OCI-M1 (cell line): ENCODE measurements at places on chromosomes 6 and 20.

DNA sequence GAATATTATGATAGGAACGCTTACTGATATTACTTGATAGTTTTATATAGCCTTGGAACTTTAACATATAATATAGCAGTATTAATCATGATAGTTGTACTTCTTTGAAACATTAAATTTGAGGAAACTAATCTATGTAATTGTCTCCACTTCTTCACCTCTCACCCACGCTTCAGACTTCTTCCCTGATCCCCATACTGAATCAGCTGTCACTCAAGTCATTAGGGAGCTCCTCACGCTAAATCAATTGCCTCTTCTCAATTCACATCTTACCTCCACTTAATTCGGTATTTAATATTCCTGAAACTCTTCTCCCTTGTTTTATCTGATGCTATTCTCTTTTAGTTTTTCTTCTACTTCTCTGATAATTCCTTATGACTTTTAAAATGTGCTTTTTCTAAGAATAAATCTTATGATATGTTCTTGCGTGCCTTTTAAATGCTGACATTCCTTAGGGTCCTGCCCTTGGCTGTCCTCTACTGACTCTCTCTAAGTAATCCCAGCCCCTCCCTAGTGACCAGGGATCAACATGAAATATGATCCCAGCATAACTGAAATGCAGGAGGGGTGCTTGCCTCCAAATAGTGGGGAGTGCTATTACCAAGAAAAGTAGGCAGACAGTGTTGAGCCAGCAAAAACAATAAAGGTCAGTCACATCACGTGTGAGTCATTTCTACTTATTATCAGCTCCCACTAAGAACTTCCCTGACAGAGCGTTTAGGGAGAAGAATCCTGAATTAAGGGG, 9.9 kb downstream of the ANKRD66 start:
- DNase-seq, result no peak

DNA sequence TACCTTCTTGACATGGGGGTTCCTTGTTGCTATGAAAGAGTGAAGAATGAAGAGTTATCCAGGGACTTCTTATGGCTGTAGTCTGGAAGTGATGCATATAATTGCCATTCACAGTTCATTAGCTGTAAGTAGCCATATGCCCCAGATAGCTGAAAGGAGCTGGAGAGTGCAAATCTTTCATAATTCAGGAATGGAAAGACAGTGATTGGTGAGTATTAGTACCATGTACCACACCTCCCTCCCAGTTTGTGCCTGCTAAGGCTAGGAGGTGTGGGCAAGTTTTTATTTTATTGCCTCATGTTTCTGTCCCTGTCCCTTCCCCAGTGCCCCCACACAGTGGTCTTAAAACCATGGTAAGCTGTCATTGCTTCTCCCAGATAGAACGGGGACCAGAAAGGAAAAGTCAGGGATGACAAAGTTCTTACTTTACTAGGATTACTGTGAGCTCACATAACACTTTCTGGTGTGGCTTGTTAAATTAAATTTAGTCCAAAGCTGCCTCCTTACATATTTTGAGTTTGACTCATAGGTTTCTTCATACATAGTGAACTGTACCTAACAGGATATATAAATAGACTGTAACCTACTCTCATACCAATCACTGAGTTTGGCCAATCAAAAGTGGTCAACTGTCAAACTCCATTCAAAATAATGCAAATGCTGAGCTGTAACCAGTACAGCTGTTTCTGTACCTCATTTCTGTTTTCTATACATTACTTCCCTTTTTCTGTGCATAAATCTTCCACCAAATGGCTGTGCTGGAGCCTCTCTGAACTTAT, 119.4 kb downstream of the RFPL4B start:
- DNase-seq, result peak; percentile 15

DNA sequence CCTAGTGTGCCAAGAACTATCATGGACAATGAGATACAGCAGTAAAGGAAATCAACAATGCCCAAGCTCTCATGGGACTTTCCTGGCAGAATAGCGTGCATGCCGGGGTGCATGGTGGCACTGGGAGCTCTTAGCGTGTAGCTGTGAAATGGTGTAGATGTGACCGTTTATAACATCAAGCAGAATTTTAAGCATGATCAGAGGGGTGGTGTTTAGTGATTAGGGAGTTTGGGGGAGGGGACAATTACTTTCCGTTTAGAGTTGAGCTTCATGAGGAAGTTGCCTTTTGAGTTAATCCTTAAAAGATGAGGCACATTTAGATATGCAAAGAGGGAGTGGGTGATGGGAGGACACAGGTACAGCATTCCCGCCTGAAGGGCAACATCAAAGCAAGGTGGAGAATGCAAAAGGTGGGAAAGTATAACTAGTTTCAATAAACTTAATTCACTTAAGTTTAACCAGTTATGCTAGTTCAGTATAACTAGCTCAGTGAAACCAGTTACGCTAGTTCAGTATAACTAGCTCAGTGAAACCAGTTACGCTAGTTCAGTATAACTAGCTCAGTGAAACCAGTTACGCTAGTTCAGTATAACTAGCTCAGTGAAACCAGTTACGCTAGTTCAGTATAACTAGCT, 661.6 kb downstream of the QKI start:
- DNase-seq, result peak; percentile 97

GRCh38 chr6:145630598-145630997, 104.7 kb downstream of the EPM2A start:
- DNase-seq, result no peak
